ENCODE measurements at places on chromosomes 2 and 18.

DNA sequence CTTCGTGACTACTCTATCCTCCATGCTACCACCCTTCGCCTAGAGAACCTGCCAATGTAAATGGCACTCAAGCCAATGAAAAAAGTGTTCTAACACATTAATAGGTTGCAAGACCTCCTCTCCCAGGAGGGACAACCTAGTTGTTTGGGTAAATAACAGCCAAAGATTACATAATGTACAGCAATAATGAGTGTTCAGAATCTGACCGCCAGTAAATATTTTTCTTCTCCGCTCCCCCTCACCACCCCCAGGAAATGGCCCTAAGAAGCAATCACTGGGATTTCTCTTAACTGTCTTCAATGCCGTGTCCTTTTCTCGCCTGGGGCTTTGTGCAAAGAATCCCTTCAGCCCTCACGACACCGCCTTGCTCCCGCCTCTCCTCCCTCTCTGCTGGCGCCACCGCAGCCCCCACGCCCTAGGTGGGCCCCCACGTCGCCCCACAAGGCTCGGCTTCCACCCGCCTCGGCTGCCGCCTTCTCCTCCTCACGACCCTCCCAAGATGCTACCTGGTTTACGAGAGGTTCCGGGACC lies 458 bp downstream of the HYCC2 start:
- DNase-seq = no peak

DNA sequence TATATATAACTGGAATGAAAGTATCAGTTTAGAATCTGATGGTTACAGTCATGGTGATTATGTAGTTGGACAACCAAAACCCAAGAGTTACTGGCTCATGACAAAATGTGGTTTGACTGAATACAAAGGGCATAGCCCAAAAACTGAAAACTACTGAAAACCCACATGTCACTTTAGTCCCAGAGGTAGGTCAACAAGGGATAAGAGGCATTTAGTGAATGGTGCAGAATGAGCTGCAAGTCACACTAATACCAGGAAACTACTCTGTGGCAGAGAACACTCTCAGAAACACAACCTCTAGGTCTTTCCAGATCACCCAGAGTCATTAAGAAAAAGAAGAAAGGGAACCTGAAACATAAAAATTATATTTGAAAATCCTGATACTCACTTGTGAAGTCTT lies 154.5 kb downstream of the AGPS start:
- no peak for DNase-seq

DNA sequence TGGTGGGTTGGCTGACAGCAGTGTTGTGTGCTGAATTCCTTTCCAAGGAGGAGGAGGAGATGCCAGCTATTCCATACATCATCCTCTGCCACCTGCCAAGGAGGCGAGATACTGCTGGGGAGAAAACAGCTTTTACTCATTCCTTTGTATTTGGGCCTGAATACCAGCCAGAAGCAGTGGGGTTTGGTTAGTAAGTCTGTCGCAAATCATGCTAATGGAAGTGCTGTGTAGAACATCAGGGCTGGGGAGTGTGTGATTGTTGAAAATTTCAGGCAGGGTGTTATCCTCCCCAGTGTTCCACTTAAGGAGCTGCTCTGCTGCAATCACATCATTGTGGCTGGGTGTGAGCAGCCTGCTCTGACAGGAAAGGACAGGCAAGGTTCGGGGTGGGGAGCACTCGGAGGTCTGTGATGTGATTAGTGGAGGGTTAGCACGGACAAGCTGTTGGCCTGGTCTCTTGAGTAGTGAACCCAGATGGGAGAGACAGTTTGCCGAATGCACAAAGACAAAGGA lies 128.2 kb upstream of the DLX2 start:
- no peak for DNase-seq

DNA sequence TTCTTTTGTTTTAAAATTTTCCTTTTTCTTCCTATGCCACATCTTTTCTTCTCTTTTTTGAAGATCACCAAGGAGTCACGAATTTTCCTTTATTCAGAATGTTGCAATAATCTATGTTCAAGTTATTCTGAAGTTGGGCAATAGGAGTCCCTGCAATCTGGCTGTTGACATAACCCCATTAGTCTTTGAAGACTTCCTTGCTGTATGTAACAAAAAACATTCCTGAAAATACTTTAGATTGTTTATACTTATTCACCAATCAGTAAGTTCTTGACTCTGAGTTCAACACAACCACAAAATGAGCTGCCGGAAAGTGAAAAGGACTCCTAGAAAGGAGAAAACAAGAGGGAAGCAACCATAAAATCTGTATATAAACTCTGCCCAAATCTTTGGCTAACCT lies 62.8 kb downstream of the TMEM237 start:
- DNase-seq = no peak

Measured in activated naive CD4-positive, alpha-beta T cell (primary cell).